Trophoblast cell (in vitro differentiated cells and primary cell): ENCODE measurements at places on chromosomes 13 and 19.

DNA sequence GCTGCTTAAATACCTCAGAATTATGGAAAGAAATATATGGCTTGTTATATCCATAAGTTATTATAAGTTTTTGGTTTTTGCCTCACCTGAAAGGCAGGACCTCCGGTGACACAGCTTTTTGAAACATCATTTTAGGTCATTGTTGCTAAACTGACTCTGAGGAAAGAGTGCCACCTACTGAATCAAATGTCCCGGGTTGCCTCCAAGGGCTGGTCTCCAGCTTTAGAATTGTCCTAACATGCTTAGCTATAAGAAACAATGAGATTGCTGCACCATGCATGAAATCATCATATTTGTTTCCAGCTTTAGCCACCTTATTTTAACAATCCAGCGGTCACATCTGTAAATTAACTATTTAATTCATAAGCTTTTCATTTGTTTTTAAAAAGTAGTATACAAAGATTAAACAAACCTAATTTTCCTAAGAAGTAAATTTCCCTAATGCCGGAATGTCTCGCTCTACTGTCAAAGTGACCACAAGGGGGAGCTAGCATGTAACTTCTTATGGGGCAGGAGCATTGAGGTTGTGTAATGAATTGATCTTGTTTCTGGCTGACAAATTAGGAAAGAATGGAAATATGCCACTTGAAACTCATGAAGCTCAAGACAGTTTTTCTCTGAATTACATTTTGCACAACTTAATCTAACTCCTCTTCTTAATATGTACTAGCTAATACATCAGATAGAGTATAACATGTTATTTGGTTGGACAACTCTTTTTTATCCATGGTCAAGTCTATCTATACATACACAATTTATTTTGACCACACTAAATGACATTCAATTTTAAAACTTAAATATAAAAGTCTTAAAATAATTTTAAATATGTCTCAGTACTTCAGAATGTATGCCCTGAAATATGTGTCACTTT lies 6.7 kb upstream of the PCDH17 start:
- no peaks in the 10 kb centered on the region for H3K27me3 ChIP-seq
- H3K36me3 ChIP-seq = no peaks in the 10 kb centered on the region
- H3K27ac ChIP-seq = no peak overlapping the region
- peaks cover 3% of the 10 kb centered on the region for H3K4me1 ChIP-seq
- peak; percentile 9 for DNase-seq

GRCh38 chr13:36356058-36356457 lies 9.9 kb upstream of the SPART start:
- H3K36me3 ChIP-seq = no peaks in the 10 kb centered on the region
- DNase-seq = no peak
- no peaks in the 10 kb centered on the region for H3K27me3 ChIP-seq
- peaks cover 11% of the 10 kb centered on the region for H3K4me1 ChIP-seq

- H3K27ac ChIP-seq = no peak overlapping the region
- no peaks in the 10 kb centered on the region for H3K4me1 ChIP-seq
- H3K27me3 ChIP-seq = no peaks in the 10 kb centered on the region
- no peak for DNase-seq
- no peak overlapping the region for H3K4me3 ChIP-seq
Observed at GRCh38 chr13:50463719-50464118, 379.8 kb downstream of the DLEU7 start.

DNA sequence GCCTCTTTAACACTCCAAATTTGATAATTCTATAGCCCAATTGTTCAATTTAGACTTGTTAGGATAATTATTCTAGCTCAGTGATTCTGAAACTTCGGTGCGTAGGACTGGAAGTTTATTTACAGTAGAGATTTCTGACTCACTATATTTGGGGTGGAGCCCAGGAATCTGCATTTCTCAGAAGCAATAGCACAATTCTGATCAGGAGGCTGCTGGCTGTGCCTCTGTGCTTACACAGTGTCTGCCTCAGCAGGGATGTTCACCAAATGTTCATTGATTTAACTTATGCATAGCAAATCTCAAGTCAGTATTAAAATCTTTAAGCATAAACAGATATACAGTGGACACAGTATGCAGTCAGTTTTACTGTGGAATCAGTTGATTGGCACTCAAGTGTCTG lies 45.8 kb downstream of the ATP8A2 start:
- no peaks in the 10 kb centered on the region for H3K36me3 ChIP-seq
- H3K4me1 ChIP-seq = no peaks in the 10 kb centered on the region
- no peak for DNase-seq
- H3K27me3 ChIP-seq = no peaks in the 10 kb centered on the region
- no peak overlapping the region for H3K4me3 ChIP-seq

DNA sequence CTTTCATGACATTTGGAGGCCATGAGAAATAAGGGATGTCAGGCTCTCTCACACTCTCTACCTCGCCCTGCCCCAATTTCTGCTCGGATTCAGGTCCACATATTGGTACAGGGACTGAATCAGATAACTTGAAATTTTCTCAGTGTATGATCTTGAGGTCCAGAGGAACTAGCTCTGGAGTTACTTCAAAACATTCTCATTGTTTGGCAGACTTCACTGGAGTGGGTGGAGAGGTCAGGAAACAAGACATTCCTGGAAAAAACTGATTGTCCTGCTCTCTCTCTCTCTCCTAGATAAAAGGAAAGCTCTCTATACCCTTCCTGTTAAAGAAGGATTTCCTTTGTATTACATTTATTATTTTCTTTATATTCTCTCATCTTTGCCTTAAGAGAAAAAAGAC lies 428.1 kb upstream of the DACH1 start:
- H3K4me1 ChIP-seq = no peaks in the 10 kb centered on the region
- no peaks in the 10 kb centered on the region for H3K36me3 ChIP-seq
- no peak overlapping the region for H3K4me3 ChIP-seq
- no peaks in the 10 kb centered on the region for H3K27me3 ChIP-seq

DNA sequence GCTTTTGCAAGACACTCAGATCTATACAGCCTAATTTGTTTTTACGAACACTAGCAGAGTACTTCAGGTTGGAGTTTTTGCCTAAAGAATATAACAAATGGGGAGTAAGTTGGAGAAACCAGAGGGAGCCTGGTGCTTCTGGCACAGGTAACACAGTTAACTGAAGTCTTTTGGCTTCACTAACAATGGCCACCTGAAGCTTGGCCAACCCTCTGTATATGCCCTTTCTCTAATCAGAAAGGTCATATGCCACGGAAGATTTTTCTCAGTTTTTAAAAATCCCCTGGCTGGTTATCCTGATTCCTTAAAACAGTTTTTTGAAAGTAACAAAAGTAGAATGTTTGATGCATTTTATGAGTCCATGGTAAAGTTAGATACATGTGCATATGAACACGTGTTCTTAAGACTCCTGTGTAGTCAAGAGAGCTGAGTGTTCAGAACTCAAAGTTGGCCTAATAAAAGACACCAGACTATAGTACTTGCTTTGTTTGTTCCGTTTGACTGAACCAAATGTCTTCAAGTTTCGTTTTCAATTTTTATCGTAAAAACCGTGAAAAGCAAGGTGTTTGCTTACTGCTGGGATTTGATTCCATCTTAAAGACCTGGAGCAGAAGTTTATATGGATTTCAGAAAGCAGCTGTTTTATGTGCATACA lies 137.5 kb downstream of the KCNRG start:
- no peaks in the 10 kb centered on the region for H3K36me3 ChIP-seq
- no peak overlapping the region for H3K27ac ChIP-seq
- no peaks in the 10 kb centered on the region for H3K4me1 ChIP-seq

- peaks cover 8% of the 10 kb centered on the region for H3K4me1 ChIP-seq
- no peak overlapping the region for H3K27ac ChIP-seq
- peaks cover 11% of the 10 kb centered on the region for H3K27me3 ChIP-seq
- H3K4me3 ChIP-seq = no peak overlapping the region
- no peak for DNase-seq
Observed at GRCh38 chr13:113148407-113148806, 10.0 kb upstream of the PROZ start.

- H3K27ac ChIP-seq = no peak overlapping the region
Observed at GRCh38 chr19:5891572-5891937, 12.0 kb downstream of the NDUFA11 start.

- no peak overlapping the region for H3K4me3 ChIP-seq
- H3K4me1 ChIP-seq = no peaks in the 10 kb centered on the region
- no peaks in the 10 kb centered on the region for H3K27me3 ChIP-seq
- no peak for DNase-seq
Observed at GRCh38 chr13:44298314-44298713, 75.3 kb upstream of the SERP2 start.

DNA sequence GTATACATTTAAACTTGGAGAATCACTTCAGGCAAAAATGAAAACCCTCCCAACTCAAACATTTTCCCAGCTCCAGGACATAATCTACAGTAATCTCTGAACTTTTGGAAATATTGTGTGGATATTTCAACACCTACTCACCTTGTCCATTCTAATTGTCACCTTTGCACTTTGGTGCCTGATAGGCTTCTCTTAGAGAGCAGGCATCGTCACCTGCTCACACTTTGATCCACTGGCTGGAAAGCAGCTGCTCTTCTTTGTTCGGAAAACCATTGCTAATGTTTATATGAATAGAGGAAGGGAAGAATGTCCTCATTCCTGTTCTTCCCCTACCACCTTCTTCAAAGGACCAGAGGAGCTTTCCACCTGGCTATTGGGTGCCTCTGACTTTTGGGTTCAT lies 411.2 kb downstream of the FGF9 start:
- no peak for DNase-seq
- no peak overlapping the region for H3K4me3 ChIP-seq
- H3K4me1 ChIP-seq = no peaks in the 10 kb centered on the region

GRCh38 chr19:15276620-15277215 lies 44.5 kb upstream of the EPHX3 start:
- DNase-seq = peak; percentile 45
- no peaks in the 10 kb centered on the region for H3K27me3 ChIP-seq
- H3K4me3 ChIP-seq = no peak overlapping the region
- peaks cover 37% of the 10 kb centered on the region for H3K4me1 ChIP-seq
- no peak overlapping the region for H3K27ac ChIP-seq

- peak; percentile 59 for DNase-seq
- H3K4me3 ChIP-seq = no peak overlapping the region
- no peaks in the 10 kb centered on the region for H3K36me3 ChIP-seq
- H3K27me3 ChIP-seq = no peaks in the 10 kb centered on the region
- H3K4me1 ChIP-seq = peaks cover 5% of the 10 kb centered on the region
- H3K27ac ChIP-seq = no peak overlapping the region
Observed at GRCh38 chr19:29943615-29944014, 1.6 kb downstream of the URI1 start.

DNA sequence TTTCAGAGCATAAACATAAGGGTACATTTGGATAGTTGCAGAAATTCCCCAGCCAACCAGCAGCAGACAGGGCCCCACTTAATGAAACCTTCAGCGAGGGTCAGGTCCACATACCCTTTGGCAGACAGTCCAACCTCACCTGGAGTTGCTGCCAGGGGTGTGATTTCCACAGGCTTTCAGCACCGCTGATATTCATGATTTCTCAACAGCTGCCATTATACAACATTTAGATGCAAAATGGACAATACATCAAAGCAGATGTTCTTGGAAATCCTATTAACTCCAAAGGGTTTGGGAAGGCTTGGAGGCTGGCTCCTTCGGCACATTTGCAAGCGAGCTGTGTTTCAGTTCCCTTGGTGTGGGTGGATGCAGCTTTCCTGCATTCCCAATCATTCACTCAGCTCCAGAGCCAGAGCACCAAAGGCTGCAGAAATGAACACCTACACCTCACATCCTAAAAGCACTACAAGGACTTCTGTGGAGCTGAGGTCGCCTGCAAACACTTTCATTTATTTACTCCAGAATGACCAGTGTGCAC lies 147.2 kb upstream of the VSTM2B start:
- no peak overlapping the region for H3K4me3 ChIP-seq
- H3K27me3 ChIP-seq = no peaks in the 10 kb centered on the region
- no peak for DNase-seq
- no peak overlapping the region for H3K27ac ChIP-seq
- H3K36me3 ChIP-seq = no peaks in the 10 kb centered on the region
- H3K4me1 ChIP-seq = no peaks in the 10 kb centered on the region

GRCh38 chr19:1244693-1245451 lies 3.3 kb downstream of the ATP5F1D start:
- peak overlapping the region; percentile 19 for H3K27ac ChIP-seq
- DNase-seq = peak; percentile 62
- H3K4me1 ChIP-seq = peaks cover 19% of the 10 kb centered on the region
- no peak overlapping the region for H3K4me3 ChIP-seq

DNA sequence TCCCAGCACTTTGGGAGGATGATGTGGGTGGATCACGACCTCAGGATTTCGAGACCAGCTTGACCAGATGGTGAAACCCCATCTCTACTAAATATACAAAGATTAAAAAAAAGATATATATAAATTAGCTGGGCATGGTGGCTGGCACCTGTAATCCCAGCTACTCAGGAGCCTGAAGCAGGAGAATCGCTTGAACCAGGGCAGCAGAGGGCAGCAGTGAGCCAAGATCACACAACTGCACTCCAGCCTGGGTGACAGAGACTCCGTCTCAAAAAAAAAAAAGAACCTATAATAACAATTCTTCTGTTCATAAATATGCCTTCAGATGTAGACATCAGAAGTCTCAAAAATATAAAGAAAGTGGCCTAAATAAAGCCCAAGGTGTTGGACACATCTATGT lies 7.6 kb downstream of the ZNF737 start:
- H3K27ac ChIP-seq = no peak overlapping the region
- no peak overlapping the region for H3K4me3 ChIP-seq
- peak; percentile 14 for DNase-seq
- peaks cover 13% of the 10 kb centered on the region for H3K36me3 ChIP-seq
- H3K27me3 ChIP-seq = no peaks in the 10 kb centered on the region

GRCh38 chr19:5136073-5136855 lies 167.4 kb downstream of the KDM4B start:
- peaks cover 28% of the 10 kb centered on the region for H3K4me1 ChIP-seq
- peaks cover 86% of the 10 kb centered on the region for H3K36me3 ChIP-seq
- no peak for DNase-seq
- H3K27me3 ChIP-seq = no peaks in the 10 kb centered on the region

DNA sequence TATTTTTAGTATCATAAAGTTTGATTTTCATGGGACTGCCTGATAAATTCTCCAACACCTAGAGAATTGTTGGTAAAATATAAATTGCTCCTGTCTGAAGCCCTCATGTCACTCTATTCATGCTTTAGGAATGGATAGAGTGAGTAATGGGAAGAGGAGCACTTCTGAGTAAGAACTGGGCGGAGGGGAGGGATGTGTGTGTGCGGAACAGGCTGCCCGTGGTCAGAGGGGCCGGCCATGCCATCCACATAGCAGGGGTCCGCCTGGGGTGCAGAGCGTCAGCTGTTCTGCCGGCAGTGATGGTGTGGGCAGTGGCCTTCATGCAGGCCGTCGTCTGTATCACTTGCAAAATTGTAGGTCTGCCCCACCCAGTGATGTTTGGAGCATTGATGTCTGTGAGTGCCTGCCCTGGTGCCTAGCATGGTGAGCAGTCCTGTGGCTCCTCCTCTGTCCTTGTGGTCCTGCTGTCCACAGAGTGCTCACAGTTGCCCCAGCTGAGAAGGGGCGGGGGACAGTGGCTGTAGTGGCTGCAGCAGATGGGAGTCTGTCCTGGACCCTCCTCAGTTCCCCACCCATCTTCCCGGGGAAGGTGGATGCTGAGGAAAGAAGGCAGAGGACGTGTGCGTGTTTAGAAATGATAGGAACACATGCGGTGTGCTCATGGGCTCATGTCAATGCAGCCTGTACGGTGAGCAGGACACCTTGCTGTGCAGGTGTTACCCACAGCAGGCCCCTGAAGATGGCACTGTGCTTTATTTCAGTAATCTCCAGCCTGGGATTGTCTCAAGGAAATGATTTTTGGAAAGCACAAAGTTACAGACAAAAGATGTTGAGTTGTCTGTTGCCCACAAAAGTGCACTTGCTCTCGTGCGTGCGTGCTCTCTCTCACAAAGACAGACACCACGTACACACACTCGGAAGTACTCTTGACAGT lies 49.4 kb upstream of the TEX29 start:
- DNase-seq = no peak
- no peaks in the 10 kb centered on the region for H3K4me1 ChIP-seq
- no peak overlapping the region for H3K27ac ChIP-seq
- peaks cover 41% of the 10 kb centered on the region for H3K36me3 ChIP-seq

GRCh38 chr13:50711996-50712395 lies 131.5 kb downstream of the DLEU7 start:
- no peaks in the 10 kb centered on the region for H3K36me3 ChIP-seq
- H3K4me1 ChIP-seq = no peaks in the 10 kb centered on the region
- H3K27ac ChIP-seq = no peak overlapping the region
- H3K27me3 ChIP-seq = no peaks in the 10 kb centered on the region
